Natural killer cell (primary cell): ENCODE measurements at places on chromosomes 6 and 20.

- no peak for DNase-seq
Observed at GRCh38 chr6:150298030-150298380, 70.8 kb upstream of the IYD start.

DNA sequence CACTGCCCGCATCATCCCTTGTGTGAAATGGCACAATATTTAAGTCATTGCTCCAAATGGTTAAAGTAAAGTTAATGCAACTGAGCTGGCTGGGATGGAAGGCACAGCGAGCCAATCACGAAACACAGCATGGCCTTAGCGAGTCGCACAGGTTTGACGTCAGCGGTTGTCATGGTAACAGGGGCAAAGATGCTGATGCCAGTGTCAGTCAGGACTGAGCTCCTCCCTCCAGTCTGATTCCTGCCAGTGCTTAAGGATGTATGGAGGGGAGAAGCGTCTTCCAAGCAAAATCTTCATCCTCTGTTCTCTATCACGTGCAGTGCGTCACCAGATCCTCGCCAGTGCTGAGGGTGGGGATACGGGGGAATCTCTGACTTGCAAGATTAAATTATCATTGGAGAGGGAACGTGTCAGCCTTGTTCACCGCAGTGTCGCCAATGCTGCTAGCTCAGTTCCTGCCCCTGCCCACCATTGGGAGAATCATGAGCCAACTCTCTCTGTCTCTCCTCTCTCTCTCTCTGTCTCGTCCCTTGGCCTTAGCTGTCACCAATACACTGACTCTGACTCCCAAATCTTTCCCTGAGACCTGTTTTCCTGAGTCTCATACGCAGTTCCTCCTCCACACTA, 24.5 kb downstream of the TSPYL4 start:
- peak; percentile 18 for DNase-seq

DNA sequence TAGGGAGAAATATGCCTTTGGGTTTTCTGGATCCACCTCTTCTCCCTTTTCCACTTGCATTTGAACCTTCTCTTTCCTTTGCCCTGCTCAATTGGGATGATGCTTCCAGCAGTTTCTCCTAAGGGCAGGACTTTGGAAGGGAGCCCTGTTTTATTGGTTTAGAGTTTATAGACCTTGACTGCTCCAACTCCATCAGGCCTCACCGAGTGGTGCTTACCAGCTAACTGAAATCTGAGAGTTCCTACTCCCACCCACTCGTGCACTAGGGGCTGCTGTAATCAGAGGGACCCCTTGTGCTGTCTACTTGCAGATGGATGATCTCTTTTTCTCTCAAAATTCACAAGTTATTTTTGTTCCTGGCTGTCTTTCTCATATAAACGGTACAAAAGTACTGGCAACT, 121.3 kb upstream of the SLC22A16 start:
- DNase-seq, result no peak

- no peak for DNase-seq
Observed at GRCh38 chr6:157787080-157787479, 36.0 kb upstream of the SNX9 start.

DNA sequence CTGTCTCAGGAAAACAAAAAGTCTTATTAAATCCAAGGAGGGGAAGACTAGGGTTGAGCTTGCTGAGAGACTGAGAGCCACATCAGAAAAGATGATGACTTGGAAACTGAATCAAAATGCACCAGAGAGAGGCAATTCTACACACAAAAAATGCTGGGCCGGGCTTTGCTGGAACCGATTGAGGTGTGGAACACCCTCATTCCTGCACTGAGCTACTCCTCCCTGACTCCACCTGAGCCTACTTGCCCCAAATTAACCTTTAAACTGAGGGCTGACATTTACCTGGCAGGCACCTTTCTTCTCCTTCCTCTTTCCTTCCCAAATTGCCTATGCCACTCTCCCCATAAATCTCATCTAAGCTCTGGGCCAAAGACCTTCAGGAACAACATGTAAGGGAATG, 40.8 kb upstream of the MBOAT1 start:
- DNase-seq, result no peak

DNA sequence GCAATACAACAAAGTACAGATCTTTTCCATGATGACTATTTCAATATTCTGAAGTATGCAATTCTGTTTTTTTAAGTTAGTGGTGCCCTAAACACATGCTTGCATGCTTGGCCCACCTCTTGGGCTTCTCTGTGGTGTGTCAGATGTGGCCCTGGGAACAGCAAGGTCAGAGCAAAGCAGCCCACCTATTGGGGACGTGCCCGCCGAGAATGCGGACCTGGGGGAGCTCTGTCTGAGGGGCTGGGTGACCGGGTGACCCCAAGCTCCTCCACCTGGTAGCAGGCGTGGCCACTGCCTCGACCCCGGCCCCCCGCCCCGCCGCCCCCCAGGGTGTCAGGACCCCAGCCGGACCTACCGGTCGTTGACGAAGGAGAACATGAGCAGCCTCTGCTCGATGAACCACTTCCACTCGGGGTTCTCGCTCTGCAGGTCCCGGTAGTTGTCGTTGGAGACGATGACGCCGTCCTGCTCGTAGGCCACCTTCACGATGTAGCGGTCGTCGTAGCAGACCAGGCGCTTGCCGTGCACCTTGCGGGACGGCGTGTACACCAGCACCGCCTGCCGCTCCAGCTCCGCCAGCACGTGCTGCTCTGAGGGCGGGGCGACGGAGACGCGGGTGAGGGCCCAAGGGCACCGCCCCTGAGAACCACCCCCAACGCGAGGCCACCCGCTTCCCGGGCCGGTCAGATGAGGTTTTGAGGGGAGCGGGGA, 28.3 kb downstream of the ZC3H12D start:
- DNase-seq, result no peak
